ENCODE measurements at places on chromosomes 2 and 18. TPM values are rescaled to one million over a fixed set of nuclear protein-coding genes. Genes with fewer than 3 reads are reported as not detected.
A peak's percentile ranks its signal among the peaks of the same experiment; 100 is the strongest.

DNA sequence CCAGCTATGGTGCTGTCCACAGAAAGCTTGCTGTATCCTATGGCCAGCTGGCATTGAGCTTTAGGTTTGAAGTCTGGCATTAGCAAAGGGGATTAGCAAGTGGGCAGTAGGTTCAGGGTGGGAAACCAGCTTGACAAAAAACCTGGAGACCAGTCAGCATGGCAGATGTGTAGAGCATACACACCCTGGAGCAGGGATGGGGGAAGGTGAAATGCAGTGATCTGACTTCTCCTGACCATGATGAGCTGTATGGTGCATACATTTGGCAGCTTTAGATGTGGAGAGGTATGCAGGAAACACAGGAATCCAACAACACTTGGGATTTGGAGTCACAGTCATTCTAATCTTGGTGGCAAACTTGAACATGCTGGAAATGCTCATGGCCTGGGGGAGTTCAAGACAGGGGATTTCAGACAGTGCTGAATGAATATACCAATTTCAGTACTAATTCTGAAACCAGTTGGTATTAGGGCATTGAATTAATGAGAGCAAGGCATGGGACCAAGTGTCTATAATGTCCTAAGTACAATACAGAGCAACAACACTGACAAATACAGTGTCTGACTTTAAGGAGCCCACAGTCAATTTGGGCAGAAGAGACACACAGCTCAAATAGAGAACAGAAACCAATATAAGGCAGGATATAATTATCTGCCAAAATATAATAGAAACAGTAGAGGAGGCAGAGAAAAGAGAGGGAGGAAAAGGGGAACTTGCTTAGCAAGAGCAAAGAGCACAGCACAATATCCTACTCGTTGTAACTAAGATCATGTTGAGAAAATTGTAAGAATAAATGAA is 11.8 kb downstream of the ARHGAP15 start:
- no peak for DNase-seq

The DDX18 gene
- 54.4 TPM for total RNA-seq

DNA sequence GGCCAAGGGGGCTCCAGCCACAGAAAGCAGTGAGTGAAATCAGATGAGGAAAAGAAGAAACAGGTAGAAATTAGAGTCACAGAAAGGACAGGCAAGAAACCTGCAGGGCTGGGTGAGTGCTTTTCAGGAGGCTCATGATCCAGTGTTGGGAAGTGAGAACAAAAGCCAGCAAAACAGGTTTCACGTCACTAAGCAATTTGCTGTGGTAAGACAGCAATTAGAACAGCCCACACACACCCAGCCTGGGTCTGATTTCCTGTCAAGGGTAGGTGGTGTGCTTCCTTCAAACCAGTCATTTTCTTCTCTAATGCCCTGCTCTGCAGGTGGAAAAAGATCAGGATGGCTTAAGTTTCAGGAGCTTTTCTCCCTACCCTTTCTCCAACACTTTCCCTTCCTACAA is 52.9 kb upstream of the XDH start:
- DNase-seq = no peak

The IGFBP2 gene
- total RNA-seq = not detected

GRCh38 chr2:218217360-218218267 is 625 bp downstream of the ARPC2 start:
- no peak for DNase-seq

The VWC2L gene
- not detected for total RNA-seq

DNA sequence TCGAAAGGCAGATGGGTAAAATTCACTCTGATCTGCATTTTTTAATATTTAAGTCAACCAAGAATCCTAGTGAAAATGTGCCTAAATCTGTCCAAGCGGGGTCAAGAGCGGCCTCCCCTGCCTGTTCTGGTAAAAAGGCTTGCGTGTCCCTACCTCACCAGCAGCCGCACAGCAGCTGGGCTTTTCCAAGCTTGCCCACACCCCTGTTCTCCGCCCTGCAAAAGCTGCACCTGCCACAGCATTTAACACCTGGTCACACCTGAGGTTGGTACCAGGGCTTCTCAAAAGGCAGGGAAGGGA is 25.8 kb upstream of the TMEM182 start:
- DNase-seq = no peak

GRCh38 chr2:42369532-42370229 is 8.7 kb upstream of the COX7A2L start:
- DNase-seq = no peak

DNA sequence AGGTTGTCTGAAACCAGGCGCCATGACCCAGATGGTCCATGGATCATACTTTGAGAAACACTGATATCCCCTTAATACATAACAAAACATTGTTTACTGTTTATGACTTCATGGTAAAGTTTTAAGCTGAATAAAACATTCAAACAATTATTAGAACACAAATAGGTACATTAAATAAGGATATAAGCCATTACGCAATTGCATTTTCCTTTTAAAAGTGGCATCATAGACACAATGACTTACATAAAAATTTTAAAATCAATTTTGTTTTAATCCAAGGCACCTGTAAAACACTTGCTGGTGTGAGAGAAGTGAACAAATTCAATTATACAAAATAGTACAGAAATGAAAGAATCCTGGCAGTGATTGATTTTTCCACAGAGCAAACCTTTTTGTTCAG is 10.2 kb upstream of the CPLX4 start:
- DNase-seq = no peak

The TTN gene
- total RNA-seq = 0.26 TPM

DNA sequence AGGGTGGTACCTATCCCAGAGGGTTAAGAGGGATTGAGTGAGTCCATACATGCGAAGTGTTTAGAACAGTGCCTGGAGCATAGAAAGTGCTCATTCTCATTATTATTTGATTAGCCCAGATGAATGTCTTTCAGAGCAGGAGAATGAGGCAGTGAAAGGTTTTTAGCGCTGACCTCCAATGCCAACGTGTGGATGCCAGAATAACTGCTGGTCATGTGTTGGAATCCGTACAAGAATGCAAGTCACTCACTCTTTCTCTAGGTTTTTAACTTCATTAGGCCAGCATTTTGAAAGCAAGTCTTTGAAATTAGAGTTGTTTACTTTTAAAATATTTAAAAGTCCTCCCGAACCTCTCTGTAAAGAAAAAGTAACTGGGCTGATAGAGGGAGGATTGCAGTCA is 374.2 kb downstream of the EN1 start:
- DNase-seq = no peak

DNA sequence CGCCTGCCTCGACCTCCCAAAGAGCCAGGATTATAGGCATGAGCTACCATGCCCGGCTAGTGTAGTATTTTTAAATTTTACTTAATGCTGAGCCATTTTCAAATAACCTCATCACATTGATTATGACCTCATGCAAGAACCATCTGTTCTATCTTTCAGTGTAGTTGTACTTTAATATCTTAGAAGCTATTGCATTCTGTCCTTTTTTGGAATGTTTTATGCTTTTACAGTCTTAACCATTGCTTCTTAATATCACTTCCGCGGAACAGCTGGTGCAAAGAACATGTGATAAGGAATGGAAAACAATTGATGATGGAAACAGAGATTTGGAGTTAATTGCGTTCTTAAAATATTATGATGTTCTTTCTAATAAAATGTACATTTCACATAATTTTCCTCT is 2.7 kb downstream of the GEN1 start:
- peak; percentile 17 for DNase-seq

The G6PC2 gene
- not detected for total RNA-seq

The PRKAG3 gene
- total RNA-seq = not detected

Data from HFFc6 (cell line).